ENCODE measurements at places on chromosomes 2 and 18.

GRCh38 chr18:9596226-9596625 is 18.1 kb downstream of the PPP4R1 start:
- no peak for DNase-seq

GRCh38 chr2:235330775-235331451 is 162.9 kb upstream of the AGAP1 start:
- DNase-seq, result no peak

GRCh38 chr2:174846941-174847938 is 83.0 kb upstream of the CHRNA1 start:
- no peak for DNase-seq

- no peak for DNase-seq
These were observed 552.0 kb upstream of the CDH2 start for GRCh38 chr18:28728891-28729290.

DNA sequence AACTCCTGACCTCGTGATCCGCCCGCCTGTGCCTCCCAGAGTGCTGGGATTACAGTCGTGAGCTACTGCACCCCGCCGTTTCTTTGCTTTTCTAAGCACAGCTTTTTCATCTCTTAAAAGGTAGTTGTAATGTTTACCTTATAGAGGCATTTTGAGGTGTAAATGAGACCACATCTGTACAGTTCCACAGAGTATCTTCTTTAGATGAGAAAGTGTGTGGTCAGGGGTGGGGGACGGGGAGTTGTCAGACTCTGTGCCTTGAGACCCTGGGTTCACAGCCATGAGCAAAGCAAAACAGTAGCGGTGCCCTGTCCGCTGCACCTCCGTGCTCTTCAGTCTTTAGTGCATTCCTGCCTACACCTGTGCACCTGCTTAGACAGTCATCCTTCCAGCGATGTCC is 251.6 kb downstream of the ZNF407 start:
- DNase-seq, result no peak

DNA sequence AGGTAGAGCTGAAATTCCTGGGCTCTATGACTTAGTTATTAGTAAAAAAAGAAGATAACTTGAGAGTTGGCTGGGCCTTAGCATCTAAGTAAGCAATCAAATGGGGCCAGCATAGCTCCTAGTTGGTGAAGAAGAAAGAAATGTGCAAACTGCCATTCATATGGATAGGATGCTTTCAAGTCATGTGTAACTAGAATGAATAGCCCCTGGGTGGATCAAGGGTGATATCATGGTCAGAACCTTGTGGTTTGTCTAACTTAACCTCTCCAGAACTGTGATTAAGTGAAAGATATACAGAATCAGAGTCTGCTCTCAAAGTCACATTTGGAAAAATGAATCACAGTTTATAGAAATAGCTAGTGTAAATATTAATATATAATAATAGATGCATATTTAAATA is 198.7 kb upstream of the DTNA start:
- no peak for DNase-seq

GRCh38 chr2:239236808-239237205 is 164.0 kb downstream of the HDAC4 start:
- DNase-seq, result no peak

- no peak for DNase-seq
These were observed 971 bp downstream of the ZNF385B start for GRCh38 chr2:179860255-179861026.

- DNase-seq, result no peak
These were observed 108.3 kb upstream of the PPP1CB start for GRCh38 chr2:28643327-28643726.

DNA sequence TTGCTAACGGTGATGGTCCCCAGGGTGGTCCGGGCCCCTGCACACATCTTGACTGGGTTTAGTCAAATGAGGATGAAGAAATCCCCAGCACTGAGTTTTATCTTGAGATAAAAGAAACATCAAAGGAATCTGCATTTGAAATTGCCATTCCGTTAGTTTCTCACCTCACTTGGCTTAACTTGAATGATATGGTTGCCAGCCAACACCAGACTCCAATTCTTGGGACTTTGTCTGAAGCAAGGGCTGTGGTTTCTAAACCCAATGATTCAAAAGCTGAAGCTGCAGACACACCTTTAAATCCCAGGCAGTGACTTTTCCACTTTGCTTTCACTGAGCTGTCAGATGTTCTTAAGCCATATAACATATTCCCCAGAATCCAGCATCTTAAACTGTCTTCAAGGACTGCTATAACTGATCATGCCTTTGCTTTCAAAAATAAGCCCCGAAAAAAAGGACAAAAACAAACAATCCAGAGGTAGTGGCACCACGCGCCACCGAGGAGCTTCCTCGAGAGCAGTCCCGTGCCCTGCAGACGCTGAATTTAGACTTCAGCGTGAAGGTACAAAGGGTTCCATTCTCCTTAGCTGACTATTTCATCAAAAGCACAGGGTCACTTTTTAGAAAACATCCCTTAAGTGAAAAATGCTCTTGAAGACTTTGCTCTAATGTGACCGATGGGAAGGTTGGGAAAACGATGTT is 189.3 kb downstream of the HDAC4 start:
- no peak for DNase-seq

DNA sequence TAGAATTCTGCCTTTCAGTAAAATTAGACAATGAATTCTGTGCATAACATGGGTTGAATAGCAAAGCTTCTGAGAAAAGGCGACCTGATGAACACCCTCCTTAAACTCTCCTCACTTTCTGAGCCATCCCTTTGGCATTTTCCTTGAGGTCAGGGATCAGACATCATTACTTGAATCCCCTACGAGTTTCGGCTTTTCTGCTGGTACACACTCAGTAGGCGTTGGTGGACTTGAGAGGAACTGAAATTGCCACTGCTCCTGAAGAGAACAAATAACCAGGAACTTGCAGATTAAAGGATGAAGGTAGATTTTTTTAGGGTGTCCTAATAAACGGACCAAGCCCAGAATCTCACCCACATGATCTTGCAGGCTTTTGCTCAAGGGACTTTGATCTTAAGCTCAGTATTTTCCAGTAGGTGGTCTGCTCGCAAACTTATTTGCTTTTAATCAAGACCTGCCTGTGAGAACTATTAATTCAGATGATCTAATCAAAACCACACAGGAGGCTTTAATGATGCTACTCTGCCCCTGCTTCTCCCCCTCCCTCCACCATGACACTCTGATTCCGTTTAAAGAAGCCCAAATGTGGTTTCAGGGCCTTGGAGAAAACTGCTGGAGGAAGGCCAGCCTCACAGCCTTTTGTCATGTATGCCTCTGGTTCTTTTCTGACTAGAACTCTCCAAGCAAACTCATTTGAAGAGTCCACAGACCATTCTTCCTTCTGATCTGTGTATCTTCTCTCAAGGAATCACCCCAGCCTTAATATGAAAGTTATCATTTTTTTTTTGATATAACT is 124.9 kb downstream of the PRKCE start:
- DNase-seq, result no peak

DNA sequence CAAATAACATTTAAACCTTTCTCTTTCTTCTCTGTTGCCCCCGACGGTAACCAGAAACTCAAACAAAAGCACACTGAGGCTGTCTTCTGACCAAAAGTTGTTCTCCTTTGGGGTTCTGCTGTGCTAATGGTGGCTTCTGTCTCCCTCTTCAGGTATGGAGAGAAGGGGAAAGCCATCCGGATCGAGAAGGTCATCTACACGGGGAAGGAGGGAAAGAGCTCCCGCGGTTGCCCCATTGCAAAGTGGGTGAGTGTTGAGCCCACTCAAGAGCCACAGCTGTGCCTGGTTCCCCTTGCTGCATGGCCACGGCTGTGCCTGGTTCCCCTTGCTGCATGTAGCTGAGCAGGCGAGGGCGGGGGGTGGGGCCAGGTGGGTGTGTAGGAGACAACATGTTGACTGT is 67.4 kb downstream of the BOLA3 start:
- no peak for DNase-seq

DNA sequence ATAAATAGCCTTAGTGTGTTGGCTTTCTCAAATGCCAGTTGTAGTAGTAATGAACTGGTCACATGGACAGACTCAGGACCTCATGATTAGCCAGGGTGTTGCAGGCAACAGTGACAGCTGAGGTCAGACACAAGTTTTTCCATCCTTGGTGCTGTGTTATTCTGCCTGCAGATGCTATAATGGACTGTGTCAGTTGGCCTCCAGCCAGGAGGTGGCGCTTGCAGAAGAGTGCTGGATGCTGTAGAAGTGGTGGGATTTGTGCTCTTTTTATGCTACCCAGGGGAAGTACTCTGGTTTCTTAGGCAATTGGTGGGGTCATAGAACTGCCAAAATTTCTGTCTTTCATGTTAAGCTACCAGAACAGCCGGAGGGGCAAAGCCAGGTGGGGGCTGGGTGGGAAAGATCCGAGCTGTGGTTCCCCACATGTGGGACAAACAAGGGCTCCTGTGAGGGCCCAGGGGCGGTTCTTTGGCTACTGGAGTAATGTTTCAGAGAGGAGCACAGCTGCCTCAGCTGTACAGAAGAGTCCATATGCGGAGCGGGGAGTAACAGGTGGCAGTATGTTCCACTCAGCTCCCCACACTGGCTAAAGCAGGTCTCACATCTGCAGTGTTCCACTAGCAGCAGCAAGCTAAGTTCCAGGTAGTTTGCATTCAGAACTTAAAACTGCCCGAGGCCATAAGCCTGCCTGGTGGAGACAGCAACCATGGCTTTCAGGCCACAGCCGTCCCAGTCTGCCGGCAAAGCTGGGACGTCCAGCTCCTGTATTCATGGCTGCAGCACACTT is 104.4 kb downstream of the GULP1 start:
- no peak for DNase-seq

GRCh38 chr2:52289741-52290140 is 1257.8 kb upstream of the NRXN1 start:
- no peak for DNase-seq

DNA sequence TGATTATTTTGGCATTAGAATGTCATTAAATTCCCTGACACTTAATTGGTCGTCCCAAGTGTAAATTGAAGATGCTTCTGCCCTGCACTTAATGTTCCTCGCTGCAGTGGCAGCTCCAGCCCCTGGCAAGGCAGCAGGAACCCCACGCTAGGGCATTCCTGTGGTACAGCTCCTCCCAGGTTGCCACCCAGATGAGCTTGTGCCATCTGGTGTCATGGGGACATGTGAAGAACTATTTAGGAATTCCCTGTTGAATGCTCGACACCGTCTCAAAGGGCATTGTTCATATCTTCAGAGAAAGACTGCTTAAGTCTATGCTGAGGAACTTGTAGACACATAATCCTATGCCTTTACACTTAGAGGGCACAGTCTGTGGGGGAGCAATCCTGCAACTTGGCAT is 38.9 kb downstream of the BCL2L11 start:
- DNase-seq, result no peak

DNA sequence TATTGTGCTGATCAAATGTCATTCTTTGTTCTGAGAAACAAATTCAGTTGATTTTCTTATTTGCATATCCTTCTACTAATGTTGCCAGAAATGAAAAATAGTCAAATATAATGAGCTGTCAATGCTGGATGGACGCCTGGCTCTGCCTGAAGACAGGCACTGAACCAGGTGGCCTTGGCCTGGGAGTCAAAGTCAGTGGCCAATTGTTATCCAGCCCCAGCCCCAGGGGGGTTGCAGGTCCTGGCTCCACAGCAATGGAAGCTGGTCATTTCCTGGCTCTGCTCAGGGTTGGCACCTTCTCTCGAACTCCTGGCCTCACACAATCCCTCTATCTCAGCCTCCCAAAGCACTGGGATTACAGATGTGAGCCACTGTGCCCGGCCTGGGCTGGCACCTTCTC is 176.8 kb upstream of the GLI2 start:
- no peak for DNase-seq

- DNase-seq, result no peak
These were observed 525.1 kb upstream of the FAM98A start for GRCh38 chr2:34123996-34124785.

DNA sequence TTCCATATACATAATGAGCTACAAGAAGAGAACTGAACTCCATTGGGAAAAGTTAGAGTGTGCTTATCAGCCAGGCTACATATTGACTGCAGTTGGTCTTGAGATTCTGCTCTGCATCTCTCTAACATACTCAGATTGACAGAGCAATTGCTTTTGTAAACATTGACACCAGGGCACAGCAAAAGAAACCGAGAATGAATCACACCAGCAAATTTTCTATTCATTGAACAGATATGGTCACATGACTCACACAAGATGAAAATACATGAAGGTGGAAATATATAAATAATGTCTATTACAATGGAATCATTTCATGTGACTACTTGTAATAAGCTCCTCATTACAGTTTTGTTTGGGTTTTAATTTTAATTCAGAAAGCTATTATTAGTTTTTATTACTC is 691.9 kb upstream of the TMEFF2 start:
- DNase-seq, result no peak

DNA sequence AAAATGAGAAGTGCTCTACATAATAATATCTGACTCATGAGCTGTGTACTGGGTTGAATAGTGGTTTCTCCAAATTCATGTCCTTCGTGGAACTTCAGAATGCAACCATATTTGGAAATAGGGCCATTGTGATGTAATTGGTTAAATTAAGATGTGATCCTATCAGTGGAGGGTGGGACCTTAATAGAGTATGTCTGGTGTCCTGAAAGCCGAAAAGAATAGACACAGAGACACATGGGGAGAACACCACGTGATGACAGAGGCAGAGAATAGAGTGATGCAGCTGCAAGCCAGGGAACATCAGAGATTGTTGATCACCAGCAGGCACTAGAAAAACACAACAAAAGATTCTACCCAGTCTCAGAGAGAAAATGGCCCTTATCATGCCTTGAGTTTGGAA is 310.1 kb downstream of the EXOC6B start:
- no peak for DNase-seq

- DNase-seq, result no peak
These were observed 78.7 kb upstream of the RGPD5 start for GRCh38 chr2:109715313-109715805.

DNA sequence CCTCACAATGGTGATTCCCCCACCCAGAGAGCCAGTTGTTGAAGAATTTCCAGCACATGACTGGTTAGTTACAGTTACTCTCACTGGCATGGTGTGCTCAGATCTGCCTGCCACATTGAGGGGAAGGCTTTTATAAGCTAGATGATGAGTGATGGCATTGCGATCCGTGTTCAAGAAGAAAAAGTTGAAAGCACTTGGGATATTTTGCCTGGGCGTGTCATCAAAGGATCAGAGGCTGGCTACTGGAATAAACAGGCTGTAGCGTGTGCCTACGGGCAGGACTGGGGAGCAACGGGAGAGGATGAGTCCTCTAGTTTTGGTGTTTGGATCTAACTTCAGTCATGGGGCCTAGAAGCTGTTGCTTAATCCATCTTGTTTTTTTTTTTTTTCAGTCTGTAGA is 175.0 kb downstream of the SETBP1 start:
- no peak for DNase-seq

DNA sequence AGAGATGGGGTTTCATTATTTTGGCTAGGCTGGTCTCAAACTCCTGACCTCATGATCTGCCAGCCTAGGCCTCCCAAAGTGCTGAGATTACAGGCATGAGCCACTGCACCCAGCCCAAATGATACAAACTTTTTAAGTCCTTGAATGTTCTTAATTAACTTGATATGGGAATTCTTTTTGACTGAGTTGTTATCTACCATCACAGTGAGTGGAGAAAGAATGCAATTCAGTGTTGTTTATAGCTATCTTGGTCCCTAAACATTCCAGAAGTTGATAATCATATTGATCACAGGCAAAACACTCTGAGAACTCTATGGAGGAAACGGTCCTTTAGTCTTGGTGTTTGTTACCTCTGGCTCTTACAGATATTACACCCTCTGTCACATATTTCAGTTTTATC is 1072.5 kb downstream of the SUCLG1 start:
- DNase-seq, result no peak

GRCh38 chr2:31324016-31324633 is 90.2 kb downstream of the EHD3 start:
- DNase-seq, result no peak

- no peak for DNase-seq
These were observed 105.8 kb upstream of the PID1 start for GRCh38 chr2:229376866-229377265.

- no peak for DNase-seq
These were observed 327.9 kb downstream of the LPIN1 start for GRCh38 chr2:12074126-12074844.
